ENCODE measurements at places on chromosomes 2 and 18. TPM values are rescaled to one million over a fixed set of nuclear protein-coding genes. Genes with fewer than 3 reads are reported as not detected.

DNA sequence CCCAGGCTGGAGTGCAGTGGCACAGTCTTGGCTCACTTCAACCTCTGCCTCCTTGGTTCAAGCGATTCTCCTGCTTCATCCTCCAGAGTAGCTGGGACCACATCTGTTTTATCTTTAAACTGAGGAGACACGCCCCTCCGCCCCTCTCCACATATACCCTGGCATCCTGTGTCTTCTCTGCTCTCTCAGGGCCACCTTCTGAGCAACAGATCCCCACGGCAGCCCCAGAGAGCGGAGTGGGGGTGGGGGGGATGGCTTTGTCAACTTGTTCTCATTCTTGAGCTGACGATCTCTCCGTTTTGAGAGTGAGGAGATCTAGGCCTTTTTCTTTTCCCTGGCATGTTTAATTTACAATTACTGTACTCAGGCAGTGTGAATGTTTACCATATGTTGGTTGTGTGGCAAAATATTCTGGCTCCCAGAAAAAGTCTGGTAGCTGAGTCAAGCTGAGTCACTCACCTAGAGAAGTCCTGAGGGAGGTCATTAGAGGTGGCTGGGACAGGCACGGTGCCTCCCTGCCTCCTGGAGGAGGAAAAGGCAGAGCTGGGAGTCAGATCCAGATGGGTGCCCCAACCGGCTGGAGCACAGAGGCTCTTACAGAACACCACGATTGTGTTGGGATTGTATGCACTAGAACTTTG, 19.5 kb upstream of the ID2 start:
- H3K36me3 ChIP-seq: no peaks in the 10 kb centered on the region
- H3K27me3 ChIP-seq: peaks cover 7% of the 10 kb centered on the region
- DNase-seq: no peak

GRCh38 chr2:175035806-175036205, 30.6 kb upstream of the CHN1 start:
- H3K27ac ChIP-seq: no peak overlapping the region
- peaks cover 6% of the 10 kb centered on the region for H3K4me1 ChIP-seq
- DNase-seq: no peak

Gene MYO7B
- 0.69 TPM for total RNA-seq

- no peak for DNase-seq
- H3K27me3 ChIP-seq: peaks cover 13% of the 10 kb centered on the region
- H3K4me1 ChIP-seq: peaks cover 6% of the 10 kb centered on the region
- H3K4me3 ChIP-seq: no peak overlapping the region
Observed at GRCh38 chr2:85981579-85982247, 92.9 kb upstream of the ST3GAL5 start.

DNA sequence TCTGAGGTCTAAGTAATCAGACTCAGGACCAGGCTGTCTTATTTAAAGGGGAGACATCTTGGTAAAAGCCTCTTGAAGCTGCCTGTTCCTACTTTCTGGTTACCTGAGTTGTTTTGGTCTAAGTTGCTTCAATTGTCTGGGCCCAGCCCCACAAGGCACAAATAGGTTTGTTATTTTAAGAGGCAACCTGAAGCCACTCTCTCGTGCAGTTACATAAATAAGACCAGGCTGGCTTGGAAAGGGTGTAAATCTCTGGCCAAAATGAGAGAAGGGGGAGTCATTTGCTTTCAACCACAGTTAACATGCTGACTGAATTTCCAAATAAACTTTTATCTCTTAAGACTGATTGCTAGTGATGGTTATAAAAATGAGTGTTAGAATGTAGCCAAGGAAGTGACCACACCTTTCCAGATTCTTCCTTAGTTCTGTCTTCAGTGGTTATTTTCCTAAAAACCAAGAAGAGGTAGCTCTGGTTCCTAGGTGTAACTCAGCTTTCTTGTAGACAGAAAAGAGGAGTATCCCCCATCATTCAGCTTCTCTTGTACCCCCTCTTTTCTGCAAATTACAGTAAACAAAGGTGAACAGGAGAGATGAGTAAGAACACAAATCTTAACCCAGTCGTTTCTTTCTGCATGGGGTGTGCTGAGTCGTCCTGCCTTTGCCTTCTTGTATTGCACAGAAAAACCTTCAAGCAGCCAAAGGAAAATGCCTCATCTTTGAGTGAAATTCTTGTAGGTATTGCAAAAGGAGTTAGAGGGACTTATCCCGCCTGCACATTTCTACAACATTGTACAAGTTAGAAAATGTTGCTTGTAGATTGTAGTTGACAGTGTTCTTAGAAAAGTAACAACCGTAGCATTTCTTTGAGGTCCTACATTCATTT, 161.5 kb upstream of the NT5C1B start:
- H3K4me1 ChIP-seq: no peaks in the 10 kb centered on the region
- H3K27ac ChIP-seq: no peak overlapping the region
- H3K27me3 ChIP-seq: no peaks in the 10 kb centered on the region
- H3K36me3 ChIP-seq: no peaks in the 10 kb centered on the region
- DNase-seq: no peak
- no peak overlapping the region for H3K4me3 ChIP-seq

- no peak overlapping the region for H3K4me3 ChIP-seq
- no peak overlapping the region for H3K27ac ChIP-seq
- no peaks in the 10 kb centered on the region for H3K27me3 ChIP-seq
- H3K4me1 ChIP-seq: no peaks in the 10 kb centered on the region
- H3K36me3 ChIP-seq: no peaks in the 10 kb centered on the region
Observed at GRCh38 chr2:126899616-126900185, 1.0 kb downstream of the TEX51 start.

Data from activated CD4-positive, alpha-beta T cell treated with anti-CD3 and anti-CD28 coated beads, Interleukin-2, amount 10 ng/mL, durations not matched to agents 7 days and 5 days (primary cell).